ENCODE measurements at places on chromosomes 6 and 20.

DNA sequence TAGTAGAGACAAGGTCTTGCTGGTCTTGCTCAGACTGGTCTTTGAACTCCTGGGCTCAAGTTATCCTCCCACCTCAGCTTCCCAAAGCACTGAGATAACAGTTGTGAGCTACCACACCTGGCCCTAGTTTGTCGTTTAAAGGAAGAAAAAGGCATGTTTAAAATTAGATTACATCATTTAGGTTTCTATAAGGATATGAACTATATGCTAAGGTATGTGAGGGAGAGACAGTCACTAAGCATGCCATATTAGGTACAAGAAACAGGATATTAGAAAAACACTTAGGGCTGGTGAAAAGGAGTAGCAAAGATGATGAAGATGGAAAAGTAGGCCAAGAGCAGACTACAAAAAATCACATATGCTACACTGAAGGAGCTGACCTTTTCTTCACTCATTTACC lies 106.4 kb downstream of the ASCC3 start:
- DNase-seq: no peak

GRCh38 chr6:161503570-161503969 lies 229.7 kb upstream of the AGPAT4 start:
- no peak for DNase-seq

DNA sequence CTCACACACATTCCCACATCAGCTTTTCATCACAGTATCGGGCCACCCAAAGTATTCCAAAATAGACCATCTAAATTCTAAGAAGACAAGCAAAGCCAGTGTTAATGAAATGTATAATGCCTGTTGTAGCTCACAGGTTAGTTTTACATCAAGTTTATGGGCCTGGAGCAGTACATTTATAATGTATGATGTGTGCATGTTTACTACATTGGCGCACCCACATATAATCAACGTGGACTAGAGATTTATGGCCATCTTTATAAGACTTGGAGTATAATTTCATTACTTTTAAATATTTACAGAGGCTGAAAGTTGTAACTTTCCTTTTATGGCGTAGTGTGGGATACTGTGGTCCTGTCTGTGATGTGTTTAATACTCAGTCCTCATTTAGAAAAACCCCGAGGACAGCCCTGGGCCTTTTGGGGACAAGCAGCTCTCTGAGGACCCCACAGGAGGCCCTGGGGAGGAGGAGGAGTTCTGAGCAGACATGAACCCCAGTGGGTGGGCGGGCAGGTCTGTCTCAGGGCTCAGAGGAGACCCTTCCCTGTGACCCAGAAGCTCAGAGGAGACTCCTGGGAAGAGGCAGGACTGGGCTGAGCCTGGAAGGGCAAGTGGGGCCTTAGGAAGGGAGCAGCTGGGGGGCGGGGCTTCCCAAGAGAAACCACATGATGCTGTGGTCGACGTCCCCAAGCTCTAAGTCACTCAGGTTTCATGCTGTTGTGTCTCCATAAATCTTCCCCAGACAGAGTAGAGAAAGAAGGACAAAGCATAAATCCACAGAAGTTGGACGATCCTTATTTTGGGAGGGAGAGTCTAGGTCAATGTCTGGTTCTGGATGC lies 232.1 kb downstream of the PREX1 start:
- DNase-seq: no peak

DNA sequence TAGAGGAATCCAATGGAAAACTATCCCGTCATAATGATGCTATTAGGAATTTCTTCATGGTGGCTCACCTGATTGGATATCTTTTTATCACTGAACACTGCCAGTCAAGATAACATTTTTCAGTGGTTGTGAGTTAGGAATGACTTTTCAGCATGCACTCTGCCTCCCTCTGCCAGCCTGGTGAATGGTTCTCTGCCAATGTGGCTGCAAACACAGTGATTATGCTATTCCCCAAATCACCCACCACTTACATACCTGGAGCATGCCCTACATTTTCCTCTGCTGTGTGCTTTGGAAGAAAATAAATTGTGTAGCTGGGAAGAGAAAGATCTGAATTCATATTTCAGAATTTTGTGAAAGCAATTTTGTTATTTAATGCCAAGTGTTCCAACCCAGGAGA lies 102.6 kb upstream of the LAMP5 start:
- no peak for DNase-seq

- no peak for DNase-seq
Observed at GRCh38 chr6:168013250-168013915, 15.9 kb downstream of the KIF25 start.

DNA sequence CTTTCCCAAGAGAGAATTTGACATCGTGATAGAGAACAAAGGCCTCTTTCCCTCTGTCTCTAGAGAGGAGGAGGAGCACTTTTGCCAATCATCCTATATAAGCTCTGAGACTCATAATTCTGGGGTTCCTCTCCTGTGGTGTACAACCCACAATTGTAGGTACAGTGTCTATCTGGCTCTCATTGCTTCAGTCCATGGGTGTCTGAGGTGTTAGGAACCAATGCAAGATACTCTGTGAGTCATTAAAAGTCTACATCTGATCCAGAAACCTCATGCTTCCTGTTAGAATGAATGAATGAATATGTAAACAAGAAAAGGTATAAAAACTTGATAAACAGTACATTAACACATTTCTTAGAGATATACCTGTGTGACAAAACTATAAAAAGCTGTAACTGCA lies 356.7 kb downstream of the QKI start:
- no peak for DNase-seq

DNA sequence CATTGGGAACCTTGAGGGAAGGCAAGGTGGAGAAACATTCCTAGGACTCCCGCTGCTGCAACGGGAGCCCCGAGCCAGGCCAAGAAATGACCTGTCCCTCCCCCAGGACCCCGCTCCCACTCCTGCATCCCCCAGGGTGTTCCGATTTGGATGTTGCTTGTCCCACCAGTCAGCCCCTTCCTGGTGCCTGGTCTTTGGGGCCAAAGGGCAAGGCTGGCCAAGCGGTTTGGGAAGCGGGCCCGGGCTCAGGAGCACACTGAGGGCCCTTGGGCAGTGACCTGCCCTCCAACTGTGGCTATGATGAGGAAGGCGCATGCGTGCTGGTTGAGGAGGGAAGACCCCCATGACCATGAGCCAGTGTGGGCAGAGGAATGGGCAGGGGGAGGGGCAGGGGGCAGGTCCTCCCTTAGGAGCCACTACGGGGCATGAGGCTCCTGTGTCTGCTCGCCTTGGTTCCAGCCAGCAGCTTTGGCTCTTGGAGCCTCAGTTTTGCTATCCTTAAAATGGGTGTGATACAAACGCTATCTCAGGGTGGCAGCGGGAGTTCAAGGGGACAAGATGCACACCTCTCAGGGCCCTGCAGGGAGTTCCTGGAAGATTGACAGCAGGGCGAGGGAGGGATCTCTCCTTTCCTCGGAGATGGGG lies 50.4 kb downstream of the RBM38 start:
- DNase-seq: no peak

GRCh38 chr6:4774296-4774695 lies 1.9 kb upstream of the CDYL start:
- DNase-seq: no peak

DNA sequence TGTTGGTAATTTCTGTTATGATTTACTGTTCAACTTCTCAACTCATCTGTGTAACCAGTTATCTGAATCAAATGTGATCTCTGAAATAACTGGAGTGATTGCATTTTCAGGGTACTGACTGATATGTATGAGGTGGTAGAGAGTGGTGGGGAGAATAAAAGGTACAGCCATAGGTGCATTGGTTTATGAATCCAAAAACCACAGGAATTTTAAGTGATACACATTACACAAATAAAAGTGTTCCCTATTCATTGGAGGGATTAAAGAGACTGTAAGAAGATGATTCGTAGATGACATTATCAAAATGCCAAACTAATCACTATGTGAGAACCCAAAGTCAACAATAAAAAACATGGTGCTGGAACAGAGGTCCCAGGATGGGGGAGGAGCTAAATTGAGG lies 158.7 kb upstream of the RSPO3 start:
- DNase-seq: no peak

- no peak for DNase-seq
Observed at GRCh38 chr20:2599288-2600006, 53.0 kb upstream of the NOP56 start.

GRCh38 chr6:87078983-87079616 lies 15.8 kb downstream of the CGA start:
- DNase-seq: peak; percentile 32

DNA sequence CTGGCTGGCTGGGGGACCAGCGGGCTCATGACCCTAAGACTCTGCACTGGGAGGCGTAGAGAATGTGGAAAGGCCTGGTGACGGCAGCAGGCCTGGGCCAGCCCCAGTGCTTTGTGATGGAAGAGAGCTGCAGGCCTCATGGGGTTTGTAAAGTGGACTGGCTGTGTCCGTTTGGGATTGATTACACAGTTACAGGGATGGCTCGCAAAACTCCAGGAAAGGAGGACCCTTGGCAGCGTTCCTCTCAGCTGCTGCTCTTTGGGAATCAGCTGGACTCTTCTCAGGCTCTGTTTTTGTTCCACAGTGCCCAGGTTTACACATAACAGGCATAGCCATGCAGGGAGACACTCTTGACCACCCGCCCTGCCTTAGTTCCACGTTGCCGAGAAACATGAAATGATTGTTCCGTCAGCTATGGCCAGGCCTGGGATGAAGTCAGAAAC lies 89.0 kb downstream of the SLX4IP start:
- peak; percentile 48 for DNase-seq

DNA sequence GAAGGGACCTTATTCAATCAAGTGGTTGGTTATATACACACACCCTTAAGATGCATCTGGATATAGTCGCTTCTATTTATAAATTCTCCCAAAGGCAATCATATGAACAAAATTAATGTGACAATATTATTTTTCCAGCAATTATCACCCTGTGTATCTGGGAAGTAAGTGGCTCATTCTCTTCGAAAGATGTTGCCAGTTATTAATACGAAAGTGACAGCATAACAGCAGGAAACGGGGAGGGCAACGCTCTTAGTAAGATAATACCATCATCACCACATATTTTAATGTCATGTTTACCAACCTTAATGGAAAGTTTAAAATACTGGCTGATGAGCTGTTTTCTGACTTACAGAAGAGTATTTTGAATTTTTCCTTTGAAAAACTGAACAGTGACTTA lies 697.2 kb upstream of the AGPAT4 start:
- no peak for DNase-seq

- no peak for DNase-seq
Observed at GRCh38 chr6:35522151-35522550, 9.5 kb upstream of the TULP1 start.
